H9 (cell line): ENCODE measurements at places on chromosomes 3 and 15. TPM values are rescaled to one million over a fixed set of nuclear protein-coding genes. Genes with fewer than 3 reads are reported as not detected.
A peak's percentile ranks its signal among the peaks of the same experiment; 100 is the strongest.

Gene CLRN1
- not detected in 2 replicates for total RNA-seq

Gene MYD88
- 33.4 and 34.2 TPM in 2 replicates for total RNA-seq

Gene PLAAT1
- total RNA-seq: 4.4 and 5.6 TPM in 2 replicates

Gene P2RY12
- total RNA-seq: not detected in 2 replicates

Gene MASP1
- total RNA-seq: 1.0 and 1.1 TPM in 2 replicates

Gene TRIM71
- total RNA-seq: 364 and 376 TPM in 2 replicates

Gene ADGRG7
- not detected in 2 replicates for total RNA-seq

Gene XYLB
- 2.4 and 2.6 TPM in 2 replicates for total RNA-seq

Gene TIMP4
- 8.4 and 8.5 TPM in 2 replicates for total RNA-seq

Gene C3orf70
- 0.52 and 0.66 TPM in 2 replicates for total RNA-seq

Gene DVL3
- 64.7 and 69.7 TPM in 2 replicates for total RNA-seq

GRCh38 chr3:112405845-112406244 is 72.9 kb downstream of the CD200 start:
- H3K27ac ChIP-seq: no peak overlapping the region
- peaks cover 3% of the 10 kb centered on the region; the same call in 1 of the 2 replicates for H3K4me1 ChIP-seq
- H3K4me3 ChIP-seq: no peak overlapping the region
- H3K36me3 ChIP-seq: no peaks in the 10 kb centered on the region
- DNase-seq: no peak

- peaks cover 8% of the 10 kb centered on the region for H3K36me3 ChIP-seq
- peak; percentile 57 for DNase-seq
- H3K27ac ChIP-seq: no peak overlapping the region
- no peaks in the 10 kb centered on the region; the same call in 1 of the 2 replicates for H3K27me3 ChIP-seq
- H3K4me3 ChIP-seq: peak overlapping the region; percentile 55
Observed at GRCh38 chr3:194487289-194488054, 670 bp upstream of the ATP13A3 start.

DNA sequence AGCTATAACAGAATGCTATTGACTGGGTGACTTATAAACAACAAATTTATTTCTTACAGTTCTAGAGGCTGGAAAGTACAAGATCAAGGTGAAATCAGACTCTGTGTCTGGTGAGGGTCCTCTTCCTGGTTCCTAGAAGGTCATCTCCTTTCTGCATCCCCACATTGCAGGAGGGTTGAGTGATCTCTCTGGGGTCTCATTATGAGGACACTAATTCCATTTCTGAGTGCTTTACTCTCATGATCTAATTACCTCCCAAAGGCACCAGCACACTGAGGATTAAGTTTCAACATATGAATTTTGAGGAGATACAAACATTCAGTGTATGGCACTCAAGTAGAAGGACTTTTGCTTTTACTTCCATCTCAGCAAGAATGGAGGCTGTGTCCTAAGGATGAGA is 534.1 kb upstream of the KCNMB2 start:
- H3K27me3 ChIP-seq: no peaks in the 10 kb centered on the region
- no peaks in the 10 kb centered on the region for H3K36me3 ChIP-seq
- no peak overlapping the region for H3K4me3 ChIP-seq
- no peaks in the 10 kb centered on the region for H3K4me1 ChIP-seq
- DNase-seq: no peak

GRCh38 chr3:31226346-31226745 is 306.4 kb upstream of the STT3B start:
- no peak overlapping the region for H3K27ac ChIP-seq
- DNase-seq: no peak
- H3K27me3 ChIP-seq: no peaks in the 10 kb centered on the region
- no peak overlapping the region for H3K4me3 ChIP-seq

GRCh38 chr3:19104459-19104858 is 43.9 kb upstream of the KCNH8 start:
- no peaks in the 10 kb centered on the region for H3K27me3 ChIP-seq
- H3K36me3 ChIP-seq: peaks cover 7% of the 10 kb centered on the region
- H3K27ac ChIP-seq: no peak overlapping the region
- no peaks in the 10 kb centered on the region; the same call in 1 of the 2 replicates for H3K4me1 ChIP-seq

GRCh38 chr3:111769110-111769991 is 89.7 kb upstream of the PHLDB2 start:
- no peaks in the 10 kb centered on the region for H3K4me1 ChIP-seq
- no peaks in the 10 kb centered on the region for H3K27me3 ChIP-seq
- H3K27ac ChIP-seq: no peak overlapping the region
- H3K4me3 ChIP-seq: no peak overlapping the region
- H3K36me3 ChIP-seq: no peaks in the 10 kb centered on the region

GRCh38 chr3:65734792-65735191 is 303.9 kb downstream of the MAGI1 start:
- no peak overlapping the region for H3K27ac ChIP-seq
- no peak for DNase-seq
- no peaks in the 10 kb centered on the region for H3K36me3 ChIP-seq
- H3K4me1 ChIP-seq: no peaks in the 10 kb centered on the region; the same call in 1 of the 2 replicates

- no peak overlapping the region for H3K4me3 ChIP-seq
- no peaks in the 10 kb centered on the region for H3K27me3 ChIP-seq
- peaks cover 16% of the 10 kb centered on the region for H3K36me3 ChIP-seq
- no peaks in the 10 kb centered on the region for H3K4me1 ChIP-seq
- H3K27ac ChIP-seq: no peak overlapping the region
Observed at GRCh38 chr3:134106580-134106979, 76.9 kb upstream of the SLCO2A1 start.

GRCh38 chr3:147157631-147158030 is 248.7 kb downstream of the ZIC4 start:
- H3K4me1 ChIP-seq: no peaks in the 10 kb centered on the region; the same call in 1 of the 2 replicates
- H3K4me3 ChIP-seq: no peak overlapping the region
- peaks cover 6% of the 10 kb centered on the region for H3K36me3 ChIP-seq

GRCh38 chr15:85171736-85172135 is 190.1 kb downstream of the PDE8A start:
- DNase-seq: no peak
- H3K4me1 ChIP-seq: no peaks in the 10 kb centered on the region
- H3K36me3 ChIP-seq: peaks cover 14% of the 10 kb centered on the region
- no peak overlapping the region for H3K27ac ChIP-seq
- H3K27me3 ChIP-seq: no peaks in the 10 kb centered on the region

GRCh38 chr3:31253782-31254181 is 278.9 kb upstream of the STT3B start:
- H3K27ac ChIP-seq: no peak overlapping the region
- H3K4me3 ChIP-seq: no peak overlapping the region
- DNase-seq: no peak
- H3K4me1 ChIP-seq: no peaks in the 10 kb centered on the region

DNA sequence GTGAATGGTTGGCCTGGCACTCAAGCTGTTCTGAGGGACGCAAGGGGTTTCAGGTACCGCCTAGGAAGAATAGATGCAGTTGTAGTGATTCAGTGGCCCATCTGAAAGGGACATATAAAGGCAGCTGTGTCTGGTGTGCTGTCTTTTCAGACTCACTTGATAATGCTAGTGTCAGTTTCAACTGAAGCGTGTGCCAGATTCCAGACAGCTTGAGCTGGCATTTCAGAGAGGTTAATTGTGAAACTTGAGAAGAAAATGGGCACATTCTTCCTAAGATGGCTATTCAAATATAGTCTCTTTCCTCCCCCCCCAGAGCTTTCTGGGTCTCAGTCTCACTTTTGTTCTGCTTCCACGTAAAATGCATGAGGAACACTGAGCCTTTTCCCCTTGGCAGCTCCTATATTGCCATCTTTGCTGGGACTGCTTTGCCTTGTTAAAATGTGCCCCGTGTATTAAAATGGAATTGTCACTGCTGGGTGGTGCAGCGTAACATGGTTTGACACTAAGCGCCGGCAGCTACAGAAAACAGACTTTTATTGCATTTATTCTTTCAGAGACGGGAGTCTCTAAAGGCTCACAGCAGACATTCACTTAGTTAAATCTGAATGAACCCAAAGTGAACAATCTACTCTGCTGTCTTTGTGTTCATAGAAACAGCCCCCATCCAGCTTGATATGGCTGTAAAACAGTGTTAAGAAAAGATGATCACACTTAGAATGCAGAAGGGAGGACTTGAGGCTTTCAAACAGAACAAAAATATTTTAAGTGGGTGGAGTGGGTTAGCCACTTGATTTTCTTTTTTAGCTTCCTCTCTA is 478.7 kb downstream of the RBMS3 start:
- DNase-seq: no peak
- H3K36me3 ChIP-seq: no peaks in the 10 kb centered on the region
- H3K4me3 ChIP-seq: no peak overlapping the region
- H3K4me1 ChIP-seq: peaks cover 11% of the 10 kb centered on the region; the same call in 1 of the 2 replicates
- H3K27ac ChIP-seq: no peak overlapping the region
- H3K27me3 ChIP-seq: no peaks in the 10 kb centered on the region

DNA sequence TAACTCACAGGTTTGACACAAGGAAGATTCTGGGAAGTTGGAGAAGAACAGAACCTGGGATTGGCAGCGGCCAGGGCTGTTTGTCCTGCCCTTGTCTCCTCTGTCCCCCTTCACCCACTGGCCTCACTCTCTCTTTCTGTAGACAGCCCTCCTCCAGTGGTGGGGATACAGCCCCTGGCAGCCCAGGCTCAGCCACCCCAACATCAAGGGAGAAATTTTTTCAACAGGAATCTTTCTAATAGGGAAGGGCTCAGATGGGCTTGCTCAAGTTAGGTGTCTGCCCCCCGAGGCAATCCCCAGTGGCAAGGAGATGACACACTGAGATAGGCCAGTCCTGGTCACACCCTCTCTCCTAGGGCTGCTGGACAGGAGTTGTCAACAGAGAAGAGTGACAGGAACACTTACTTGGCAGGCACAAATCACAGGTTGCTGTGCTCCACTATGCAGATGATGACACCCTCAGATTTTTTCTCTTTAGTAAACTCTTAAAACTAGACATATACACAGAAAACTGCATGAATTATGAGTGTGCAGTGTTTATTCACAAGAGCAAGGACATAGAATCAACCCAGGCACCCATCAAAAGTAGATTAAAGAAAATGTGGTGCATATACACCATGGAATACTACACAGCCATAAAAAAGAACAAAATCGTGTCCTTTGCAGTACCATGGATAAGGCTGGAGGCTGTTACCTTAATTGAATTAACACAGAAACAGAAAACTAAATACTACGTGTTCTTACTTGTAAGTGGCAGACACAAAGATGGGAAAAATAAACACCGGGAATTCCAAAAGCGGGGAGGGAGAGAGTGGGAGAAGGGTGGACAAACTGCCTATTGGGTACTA is 36.3 kb downstream of the PLA2G4D start:
- H3K36me3 ChIP-seq: no peaks in the 10 kb centered on the region
- H3K27me3 ChIP-seq: no peaks in the 10 kb centered on the region
- no peak for DNase-seq
- H3K4me1 ChIP-seq: no peaks in the 10 kb centered on the region

DNA sequence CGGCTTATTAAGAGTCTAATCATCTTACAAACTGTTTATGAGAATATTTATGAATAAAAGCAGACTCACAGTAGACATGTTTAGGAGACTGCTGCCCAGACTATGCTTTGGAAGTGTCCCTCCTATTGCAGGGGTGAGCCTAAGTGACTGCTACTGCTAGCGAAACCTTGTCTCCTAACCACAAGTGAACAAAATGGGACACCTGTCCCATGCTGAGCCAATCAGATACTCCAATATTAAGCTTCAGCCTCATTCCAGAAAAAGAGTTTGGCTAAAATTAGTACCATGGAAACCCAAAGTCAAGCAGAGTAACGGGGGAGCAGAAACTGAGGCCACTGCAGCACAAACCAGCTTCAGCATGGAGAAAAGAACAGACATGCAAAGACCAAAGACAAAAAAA is 4.6 kb downstream of the DENND6A start:
- no peaks in the 10 kb centered on the region for H3K36me3 ChIP-seq
- no peaks in the 10 kb centered on the region for H3K4me1 ChIP-seq
- H3K27me3 ChIP-seq: no peaks in the 10 kb centered on the region
- H3K4me3 ChIP-seq: no peak overlapping the region; the same call in 1 of the 2 replicates
- DNase-seq: no peak

- peaks cover 2% of the 10 kb centered on the region; the same call in 2 of the 3 replicates for H3K36me3 ChIP-seq
- H3K27ac ChIP-seq: no peak overlapping the region
- H3K4me1 ChIP-seq: peaks cover 3% of the 10 kb centered on the region
Observed at GRCh38 chr15:29822684-29823459, 604 bp upstream of the TJP1 start.

DNA sequence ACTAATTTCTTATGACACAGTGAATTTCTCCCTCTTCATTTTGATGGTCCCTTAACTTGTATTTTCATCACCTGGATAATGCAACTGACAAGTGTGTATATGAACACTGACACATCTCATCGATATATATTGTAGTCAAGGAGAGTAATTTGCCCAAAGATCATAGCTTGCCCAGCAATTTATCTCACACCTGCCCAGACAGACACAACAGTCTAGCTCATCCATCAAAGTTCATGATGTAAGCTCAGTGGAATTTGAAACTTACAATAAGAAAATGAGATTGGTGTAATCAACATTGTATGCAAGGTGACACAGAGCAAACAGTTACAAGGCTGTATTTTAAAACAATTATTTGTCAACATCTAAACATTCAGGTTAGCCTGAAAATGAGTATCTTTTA is 805.8 kb downstream of the NAALADL2 start:
- no peaks in the 10 kb centered on the region for H3K27me3 ChIP-seq
- H3K36me3 ChIP-seq: no peaks in the 10 kb centered on the region
- H3K4me1 ChIP-seq: no peaks in the 10 kb centered on the region
- no peak overlapping the region for H3K4me3 ChIP-seq

DNA sequence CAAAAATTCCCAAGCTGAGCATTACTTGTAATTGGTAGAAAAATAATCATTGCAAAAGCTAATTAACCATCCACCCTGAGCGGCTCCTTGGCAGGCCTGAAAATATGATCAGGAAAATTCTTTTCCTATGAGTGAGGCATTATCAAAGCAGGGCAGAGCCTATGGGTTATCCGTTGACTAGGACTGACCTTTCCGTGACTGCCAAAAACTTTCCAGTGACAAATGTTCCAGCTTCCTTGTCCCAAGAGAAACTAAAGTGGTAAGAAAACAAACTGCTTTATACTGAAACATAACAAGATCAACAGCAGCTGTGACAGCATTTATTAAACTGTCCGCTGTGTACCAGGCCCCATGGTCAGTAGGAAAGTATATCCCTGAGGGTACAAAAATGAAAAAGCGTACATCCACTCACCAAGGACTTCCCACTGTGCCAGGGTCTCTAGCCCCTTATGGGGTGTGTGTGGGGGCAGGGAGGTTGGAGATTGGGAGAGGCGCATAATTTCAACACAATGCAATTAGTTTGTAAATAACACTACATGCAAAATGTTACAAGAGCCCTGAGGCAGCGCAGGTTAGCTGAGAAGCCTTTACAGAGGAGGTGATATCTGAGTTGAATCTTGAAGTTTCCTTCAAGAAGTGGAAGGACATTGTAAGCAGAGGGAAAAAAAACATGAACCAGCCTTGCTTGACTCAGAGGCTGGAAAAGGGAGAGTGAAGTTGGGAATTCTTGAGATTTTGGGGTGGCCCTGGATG is 8.5 kb downstream of the LIPC start:
- peak overlapping the region; percentile 33; the same call in 1 of the 3 replicates for H3K4me3 ChIP-seq
- H3K4me1 ChIP-seq: peaks cover 3% of the 10 kb centered on the region; the same call in 1 of the 2 replicates
- no peaks in the 10 kb centered on the region for H3K27me3 ChIP-seq
- no peak for DNase-seq
- no peak overlapping the region for H3K27ac ChIP-seq
- no peaks in the 10 kb centered on the region for H3K36me3 ChIP-seq
